ENCODE measurements at places on chromosomes 2 and 18.

DNA sequence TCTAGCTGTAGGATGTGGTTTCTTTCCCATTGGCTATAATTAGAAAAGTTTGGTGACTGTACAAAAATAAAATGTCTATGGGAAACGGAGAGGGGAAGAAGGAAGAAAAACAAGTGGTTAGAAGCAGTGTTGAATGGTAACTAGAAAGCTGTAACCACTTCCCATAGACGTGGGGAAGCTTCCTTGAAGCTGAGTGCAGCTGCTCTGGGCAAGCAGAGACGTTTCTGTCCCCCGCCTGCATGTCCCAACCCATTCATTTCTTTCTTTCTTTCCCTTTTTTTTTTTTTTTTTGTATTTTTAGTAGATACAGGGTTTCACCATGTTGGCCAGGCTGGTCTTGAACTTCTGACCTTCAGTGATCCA is 367.8 kb upstream of the HS6ST1 start:
- no peak for DNase-seq

- peak; percentile 11 for DNase-seq
Observed at GRCh38 chr2:47520825-47521665, 118.1 kb downstream of the MSH2 start.

GRCh38 chr2:232350804-232351685 is 27.5 kb upstream of the ALPP start:
- DNase-seq = no peak

GRCh38 chr2:63790491-63790890 is 51.2 kb upstream of the UGP2 start:
- no peak for DNase-seq

DNA sequence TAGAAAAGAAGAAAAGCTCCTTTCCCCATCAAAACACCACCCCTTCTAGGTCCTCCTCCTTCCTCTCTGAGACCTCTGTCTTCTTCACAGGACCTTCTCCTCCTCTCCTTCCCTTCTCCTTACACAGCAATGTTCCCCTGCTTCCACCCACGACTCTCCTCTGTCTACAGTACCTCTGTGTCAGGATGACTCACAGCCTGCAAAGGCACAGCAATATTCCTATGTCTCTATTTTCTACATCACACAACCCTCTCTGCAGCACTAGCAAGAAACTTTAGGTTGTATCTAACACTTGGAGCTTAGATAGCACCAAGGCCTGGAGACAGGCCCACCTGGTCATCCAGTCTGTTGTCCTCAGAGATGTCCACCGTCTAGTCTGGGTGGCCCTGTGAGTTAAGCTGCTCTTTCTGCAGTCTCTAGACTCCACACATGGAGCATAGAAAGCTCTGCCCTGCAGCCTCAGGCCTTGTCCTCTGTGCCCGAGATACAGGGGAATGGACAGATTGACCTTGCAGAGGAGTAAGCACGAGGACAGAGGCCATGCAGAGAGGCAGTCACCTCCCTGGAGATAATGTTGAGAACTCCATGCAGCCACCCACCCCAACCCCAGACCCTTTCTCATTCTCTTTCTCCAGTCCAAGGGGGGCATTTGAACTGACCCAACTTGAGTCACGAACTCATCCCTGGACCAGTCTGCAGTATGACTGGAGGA is 212.0 kb downstream of the TNS1 start:
- DNase-seq = peak; percentile 26

DNA sequence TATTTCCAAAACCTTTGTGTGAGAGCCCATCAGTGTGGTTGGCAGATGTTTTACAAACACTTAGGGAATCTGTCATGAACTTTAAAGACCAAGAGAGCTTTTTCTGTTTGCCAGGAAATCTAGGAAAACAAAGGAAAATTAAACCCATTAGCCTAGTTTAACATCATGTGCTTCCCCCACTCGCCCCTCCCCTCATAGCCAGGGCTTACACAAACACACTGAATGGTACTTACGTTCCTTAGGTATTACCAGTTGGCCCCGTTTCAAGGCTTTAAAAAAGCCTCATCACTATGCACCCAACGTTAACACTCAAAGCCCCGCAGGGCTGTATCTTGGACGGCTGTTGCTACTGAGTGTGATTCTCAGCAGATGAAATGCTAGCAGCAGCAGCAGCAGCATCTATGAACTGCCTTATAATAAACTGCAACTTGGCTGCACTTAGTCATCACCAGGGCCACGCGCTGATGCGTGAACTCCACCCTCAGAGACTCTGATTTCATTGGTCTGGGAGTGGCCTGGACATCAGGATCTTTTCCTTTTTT is 20.1 kb upstream of the TTC39C start:
- DNase-seq = peak; percentile 86

- peak; percentile 68 for DNase-seq
Observed at GRCh38 chr2:216698895-216699294, 3.5 kb upstream of the IGFBP5 start.

DNA sequence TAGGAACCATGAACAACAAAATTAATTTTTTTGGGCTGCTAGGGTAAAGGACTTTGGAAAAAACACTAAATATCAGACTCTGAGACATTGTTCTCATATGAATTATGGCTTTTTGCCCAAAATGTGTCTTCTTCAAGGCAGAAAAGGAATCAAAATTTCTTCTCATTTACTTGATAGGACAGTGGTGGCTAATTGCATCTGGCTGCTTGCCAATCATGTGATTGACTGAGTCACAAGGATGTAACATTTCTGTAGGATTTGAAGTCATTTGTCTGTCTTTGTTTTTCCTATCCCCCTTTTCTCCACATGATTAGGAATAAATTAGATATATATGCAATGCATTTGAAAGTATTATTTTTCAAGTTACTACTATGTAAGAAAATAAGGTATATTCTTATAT is 130.2 kb downstream of the SLC4A10 start:
- no peak for DNase-seq

DNA sequence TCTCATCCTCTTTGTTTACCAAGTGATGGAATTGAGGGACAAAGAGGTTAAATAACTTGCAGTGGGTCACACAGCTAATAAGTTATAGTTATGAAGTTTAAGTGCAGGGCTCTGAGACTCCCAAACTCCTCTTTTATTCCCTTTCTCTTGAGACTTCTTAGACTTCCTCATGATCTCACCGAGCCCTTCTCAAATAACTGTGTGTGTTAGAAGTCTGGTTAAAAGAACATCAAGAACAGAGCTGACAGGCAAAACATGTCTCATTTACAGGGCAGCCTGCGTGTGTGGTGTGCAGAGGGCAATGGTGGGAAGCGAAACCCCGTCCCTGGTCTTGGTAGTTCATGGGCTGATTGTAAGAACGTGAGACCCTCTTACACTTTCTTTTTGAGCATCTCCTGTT is 368.0 kb downstream of the SLC4A3 start:
- no peak for DNase-seq

DNA sequence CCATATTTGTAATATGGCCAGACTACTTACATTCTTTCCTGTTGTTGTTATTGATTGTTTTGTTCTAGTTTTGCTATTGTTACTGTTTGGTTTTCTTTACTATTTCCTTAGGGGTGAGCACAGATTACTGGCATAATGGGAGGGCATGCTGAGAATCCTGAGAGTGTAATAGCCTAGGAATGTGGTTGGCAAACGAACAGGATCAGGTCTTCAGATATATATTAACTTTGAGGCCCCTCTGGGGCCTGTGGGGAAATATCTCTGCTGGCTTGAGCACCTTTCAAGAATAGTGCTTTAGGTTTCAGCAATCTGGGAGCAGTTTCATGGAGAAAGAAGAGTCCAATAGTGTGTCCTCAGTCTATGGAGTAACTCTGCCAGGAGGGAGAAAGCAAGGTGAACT is 144.4 kb downstream of the THSD7B start:
- no peak for DNase-seq

- DNase-seq = no peak
Observed at GRCh38 chr2:69424419-69424818, 12.8 kb downstream of the NFU1 start.

DNA sequence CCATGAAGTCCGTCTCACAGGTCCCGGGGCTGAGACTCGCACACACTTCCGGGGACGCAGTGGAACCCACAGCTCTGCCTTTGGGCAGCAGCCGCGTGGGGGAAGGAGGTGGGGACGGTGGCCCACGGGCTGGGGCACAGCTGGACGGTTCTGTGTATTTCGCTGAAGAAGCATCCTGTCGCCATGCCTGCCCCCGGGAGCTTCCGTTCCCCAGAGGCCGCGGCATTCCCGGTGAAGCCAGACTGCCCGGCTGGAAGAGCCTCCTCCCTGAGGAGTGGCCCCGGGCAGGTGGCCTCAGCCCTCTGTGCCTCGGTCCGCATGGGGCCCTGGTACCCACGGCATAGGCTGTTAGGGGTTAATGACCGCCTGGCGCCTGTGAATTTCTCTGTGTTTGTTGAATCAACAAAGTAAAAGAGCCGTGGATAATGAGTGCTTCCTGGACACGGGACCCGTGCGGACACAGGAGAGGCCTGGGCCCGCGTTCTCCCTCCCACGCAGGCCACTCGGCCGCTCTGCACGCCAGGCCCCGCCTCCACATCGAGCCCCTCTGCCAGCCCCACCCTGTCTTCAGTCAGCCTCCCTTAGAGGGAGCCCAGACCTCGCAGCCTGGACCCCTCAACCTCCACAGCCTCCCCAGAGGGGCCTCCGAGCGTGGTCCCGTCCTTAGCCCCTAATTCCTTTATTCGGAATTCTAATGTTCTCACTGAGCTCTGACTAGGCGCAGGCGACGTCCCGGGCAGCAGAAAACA is 51.0 kb downstream of the KCNG2 start:
- DNase-seq = no peak

GRCh38 chr2:133053541-133053940 is 383.5 kb upstream of the LYPD1 start:
- no peak for DNase-seq

DNA sequence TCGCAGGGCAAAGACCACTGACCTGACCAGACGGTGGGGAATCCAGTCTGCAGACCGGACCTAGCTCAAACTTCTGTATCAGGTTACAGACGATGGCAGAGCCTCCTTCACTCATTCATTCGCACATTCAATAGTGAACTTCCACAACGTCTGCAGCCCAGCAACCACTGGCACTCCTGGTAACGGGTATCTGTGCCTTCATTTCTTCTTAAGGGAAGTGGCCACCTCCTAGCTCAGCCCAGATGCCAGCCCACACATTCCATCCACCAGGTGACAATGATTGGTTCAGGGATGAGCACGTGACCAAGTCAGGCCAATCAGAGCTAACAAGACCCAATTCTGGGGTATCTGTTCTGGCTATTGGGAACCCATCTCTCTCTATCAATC is 15.9 kb upstream of the ARMC9 start:
- no peak for DNase-seq
